ENCODE measurements at places on chromosomes 5 and 9.

DNA sequence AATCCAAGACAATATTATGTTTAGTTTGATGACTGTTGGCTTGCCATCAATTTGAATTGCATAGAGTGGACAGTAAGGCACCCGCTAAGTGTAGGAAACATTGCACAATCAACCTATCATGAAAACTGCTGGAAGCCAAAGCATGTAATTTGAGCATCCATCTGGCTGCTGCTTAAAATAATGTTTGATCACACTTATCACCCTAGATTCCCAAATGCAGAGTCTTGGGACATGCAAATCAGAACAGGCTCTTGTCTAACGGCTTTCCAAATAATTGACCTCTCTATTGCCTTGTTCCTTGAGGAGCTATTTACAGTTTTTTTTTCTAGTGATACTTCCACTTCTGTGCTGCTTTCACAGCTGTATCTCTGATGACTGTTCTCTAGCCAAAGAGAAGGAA, 342.1 kb downstream of the PRR16 start:
- DNase-seq: no peak

DNA sequence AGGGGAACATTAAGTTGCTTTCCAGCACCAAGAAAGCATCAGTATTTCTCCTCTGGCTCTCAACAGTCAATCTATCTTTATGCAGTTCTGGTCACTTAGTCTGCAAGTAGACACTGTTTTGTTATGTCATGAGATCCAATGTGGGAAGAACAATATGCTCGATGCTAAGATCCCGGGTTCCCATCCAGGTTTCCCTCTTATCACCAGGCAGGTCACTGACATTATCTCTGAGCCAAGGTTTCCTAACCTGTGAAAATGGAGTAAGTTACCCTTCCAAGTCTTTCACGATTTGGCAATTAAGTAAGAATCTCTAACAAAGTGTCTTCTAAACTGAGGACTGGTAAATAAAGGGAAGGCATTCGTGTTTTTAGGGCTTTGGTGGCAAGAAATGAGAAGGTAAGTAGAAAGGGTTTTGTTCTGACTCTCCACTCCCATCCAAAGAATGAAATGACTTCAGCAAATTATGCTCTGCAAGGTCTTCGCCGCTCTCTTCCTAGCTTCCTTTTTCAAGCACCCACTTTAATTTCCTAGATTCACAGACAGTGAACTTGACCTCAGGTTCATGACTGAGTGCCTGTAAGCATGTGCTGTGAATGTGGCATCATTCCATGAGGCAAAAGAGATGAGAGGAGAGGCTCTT, 86.4 kb downstream of the DCP2 start:
- no peak for DNase-seq

DNA sequence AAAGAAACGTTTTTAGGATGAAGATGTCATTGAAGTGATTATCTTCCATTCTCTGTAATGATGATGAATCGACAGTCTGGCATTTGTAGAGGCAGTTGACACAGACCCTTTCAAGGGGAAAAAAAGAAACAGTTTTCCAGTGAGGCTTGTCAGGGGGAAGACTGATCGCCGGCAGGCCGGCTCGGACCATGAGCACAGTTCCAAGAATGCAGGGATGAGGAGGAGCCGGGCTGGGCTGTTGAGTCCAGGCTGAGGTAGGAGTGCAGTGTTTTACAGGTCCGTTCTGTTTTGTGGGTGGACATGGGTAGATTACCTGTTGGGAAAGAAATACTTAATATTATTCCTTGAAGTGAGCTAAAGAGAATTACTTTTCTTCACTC, 194.6 kb downstream of the AOPEP start:
- DNase-seq: no peak

GRCh38 chr5:37304888-37305287, 55.7 kb upstream of the CPLANE1 start:
- DNase-seq: no peak

- no peak for DNase-seq
Measured at GRCh38 chr5:127916885-127917573, 166.5 kb upstream of the SLC12A2 start.

- DNase-seq: no peak
Measured at GRCh38 chr5:40875958-40876357, 33.3 kb upstream of the C7 start.

DNA sequence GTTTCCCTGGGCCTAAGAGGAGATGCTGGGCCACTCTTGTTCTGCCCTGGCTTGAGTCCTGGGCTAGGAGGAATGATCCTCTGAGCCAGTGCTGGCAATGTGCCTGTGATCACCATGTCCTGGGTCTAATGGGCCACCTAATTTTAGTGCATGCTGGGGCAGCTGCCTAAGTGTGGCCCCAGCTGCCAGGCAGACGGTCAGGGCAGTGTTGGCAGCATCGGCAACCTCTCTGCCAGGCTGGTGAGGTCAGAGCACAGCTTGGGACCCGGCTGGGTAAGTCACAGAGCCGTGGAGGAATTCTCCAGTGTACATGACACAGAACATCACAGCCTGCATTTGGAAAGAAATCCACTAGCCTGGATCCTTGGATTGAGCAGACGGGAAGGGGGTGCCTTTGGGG, 21.4 kb upstream of the PITX1 start:
- DNase-seq: no peak

DNA sequence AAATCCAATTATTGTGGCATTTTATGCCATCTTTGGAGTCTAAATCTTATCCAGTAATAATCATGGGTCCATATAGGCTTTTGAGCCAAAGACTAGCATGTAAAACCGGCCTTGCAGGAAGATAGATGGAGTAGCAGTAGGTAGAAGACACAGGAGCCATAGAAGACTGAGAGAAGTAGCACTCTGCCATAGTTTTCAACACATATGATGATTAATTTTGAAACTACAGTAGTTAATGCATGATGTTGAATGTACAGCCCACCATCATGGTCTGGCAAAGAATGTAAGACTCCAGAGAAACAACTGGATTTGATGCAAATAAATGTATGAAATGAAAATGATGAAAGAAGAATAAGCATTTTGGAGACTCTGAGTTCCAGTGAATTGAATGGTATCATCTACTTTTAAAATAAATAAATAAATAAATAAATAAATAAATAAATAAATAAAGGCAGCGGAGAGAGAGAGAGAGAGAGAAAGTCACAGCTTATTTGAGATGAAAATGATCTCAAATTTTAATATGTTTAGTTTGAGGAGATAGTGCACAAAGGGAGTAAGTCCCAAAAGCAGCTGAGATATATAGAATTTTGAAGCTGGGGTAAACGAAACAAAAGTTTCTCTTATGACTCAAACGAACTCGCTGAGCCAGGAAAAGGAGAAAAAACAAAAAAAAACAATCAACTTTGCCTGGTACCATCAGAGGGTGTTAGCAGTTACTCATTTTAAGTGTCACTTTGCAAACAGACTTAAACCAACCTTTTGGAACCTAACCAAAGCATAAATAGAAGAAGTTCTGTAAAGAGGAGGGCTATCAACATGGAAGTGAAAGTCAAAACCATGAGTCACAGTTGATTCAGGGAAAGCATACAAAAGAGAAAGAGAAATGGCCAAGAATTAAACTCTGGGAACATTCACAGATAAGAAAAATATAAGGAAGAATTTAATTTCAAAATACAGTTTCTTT, 388.7 kb downstream of the CETN3 start:
- DNase-seq: no peak

DNA sequence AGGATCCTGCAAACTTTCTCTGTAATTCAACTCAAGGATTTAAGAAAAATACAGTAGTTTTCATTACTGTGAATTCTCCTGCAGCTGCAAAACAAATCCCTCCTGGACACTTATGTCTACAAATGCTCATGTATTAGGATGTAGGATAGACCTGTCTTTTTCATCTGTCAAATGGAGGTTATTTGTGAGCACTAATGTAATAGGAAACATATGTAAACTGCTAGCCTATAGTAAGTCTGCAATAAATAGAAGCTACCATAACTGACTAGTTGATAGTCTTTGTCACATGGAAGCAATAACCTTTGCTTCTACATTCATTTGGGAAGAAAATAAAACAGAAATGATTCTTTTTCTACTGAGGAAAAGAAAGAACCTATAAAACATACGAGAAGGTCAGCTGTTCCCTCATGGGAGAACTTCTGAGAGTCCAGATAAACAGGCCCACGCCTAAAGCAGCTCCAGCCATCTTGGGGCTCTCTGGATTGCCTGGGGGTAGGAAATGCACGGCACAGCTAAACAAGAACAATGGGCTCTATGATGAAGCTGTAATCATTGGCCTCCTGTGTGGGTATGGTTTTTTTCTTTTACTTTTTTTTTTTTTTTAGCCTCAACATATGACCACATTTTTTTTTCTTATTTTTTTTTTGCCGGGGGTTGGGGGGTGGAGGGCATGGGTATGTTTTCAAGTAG, 6.2 kb downstream of the KCNV2 start:
- no peak for DNase-seq

- DNase-seq: no peak
Measured at GRCh38 chr5:1324719-1325190, 20.1 kb downstream of the CLPTM1L start.

DNA sequence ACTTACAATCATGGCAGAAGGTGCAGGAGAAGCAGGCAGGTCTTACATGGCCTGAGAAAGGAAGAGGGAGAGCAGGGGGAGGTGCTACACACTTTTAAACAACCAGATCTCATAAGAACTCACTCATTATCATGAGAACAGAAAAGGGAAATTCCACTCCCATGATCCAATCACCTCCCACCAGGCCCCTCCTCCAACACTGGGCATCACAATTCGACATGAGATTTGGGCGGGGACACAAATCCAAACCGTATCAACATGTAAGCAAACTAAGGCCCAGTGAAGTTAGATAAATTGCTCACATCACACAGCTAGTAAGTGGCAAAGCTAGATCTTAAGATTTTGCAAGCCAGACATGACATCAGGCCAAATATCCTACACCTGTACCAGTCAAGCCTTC, 48.3 kb upstream of the RIC1 start:
- no peak for DNase-seq

DNA sequence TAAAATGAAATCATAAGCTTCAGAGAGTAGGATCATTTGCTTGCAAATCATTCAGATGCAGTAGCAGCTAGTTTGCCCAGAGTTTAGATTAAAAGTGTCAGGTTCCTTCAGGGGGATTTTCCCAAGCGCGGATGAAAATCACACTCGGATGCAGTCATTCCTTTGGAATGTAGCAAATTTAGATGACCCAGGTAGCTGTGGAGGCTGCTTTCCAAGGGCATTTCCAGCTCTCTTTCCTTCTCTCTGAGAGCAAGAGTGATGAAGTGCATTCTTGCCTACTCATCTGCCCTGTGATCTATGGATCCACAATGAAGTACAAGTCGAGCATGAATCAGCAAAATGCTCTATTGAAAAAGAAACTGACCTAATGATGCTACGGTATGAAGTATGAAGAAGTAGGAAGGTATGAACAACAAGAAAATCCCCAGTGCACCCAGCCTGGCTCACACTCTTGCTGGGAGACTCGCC, 200.2 kb downstream of the PLK2 start:
- no peak for DNase-seq

DNA sequence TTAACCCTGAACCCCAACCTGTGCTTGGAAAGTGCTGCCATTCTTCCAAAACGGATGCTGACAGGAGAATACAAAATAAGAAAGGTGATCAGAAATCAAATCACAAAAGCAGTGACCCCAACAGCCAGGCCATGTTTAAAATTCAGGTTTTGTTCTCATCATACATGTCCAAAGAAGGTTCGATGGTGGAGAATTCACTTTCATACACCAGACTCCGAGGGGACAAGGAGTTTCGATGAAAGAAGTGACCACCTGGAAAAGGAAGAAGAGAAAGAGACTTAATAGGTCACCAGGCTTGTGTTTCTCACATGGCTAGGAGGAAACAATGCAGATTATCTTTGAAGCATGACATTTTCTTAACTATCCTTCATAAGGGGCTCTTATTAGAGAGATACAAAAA, 12.5 kb upstream of the TBC1D9B start:
- DNase-seq: no peak

DNA sequence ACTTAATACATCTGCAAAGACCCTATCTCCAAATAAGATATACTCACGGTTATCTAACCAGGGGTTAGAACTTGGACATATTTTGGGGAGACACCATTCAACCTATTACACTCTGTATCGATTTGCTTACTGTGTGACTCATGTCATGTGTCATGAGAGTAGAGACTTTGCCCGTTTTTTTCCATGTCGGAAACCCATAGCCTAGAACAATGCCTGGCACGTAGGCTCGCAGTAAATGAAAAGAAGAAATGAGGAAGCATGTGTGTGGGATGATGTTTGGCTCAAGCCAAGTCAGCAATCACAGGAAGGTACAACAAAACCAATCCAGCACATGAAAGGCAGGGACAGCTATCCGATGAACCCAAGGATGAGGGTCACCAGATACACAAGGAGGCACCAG, 94.6 kb upstream of the DNAH5 start:
- no peak for DNase-seq

DNA sequence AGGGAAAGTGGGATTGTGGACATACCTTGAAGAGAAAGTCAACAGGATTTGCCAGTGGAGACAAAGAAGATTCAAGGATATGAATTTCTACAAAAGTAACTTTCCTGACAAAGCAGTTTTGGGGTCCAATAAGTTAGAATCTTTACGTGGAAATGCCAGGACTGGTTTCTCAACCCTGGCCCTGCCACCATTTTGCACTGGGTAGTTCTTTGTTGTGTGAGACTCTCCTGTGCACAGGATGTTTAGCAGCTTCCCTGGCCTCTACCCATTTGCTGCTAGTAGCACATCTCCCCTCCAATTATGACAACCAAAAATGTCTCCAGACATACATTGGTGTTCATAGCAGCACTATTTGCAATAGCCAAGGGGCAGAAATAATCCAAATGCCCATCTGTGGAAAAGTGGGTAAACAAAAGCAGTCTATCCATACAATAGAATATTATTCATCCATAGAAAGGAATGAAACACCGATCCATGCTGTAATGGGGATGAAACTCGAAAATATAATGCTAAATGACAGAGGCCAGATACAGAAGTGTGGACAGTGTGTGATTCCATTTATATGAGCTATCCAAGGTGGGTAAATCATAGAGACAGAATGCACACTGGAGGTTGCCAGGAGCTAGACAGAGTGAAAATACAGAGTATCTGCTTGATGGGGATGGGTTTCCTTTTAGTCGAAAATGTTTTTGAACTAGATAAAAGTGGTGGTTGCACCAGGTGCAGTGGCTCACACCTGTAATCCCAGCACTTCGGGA, 91.4 kb downstream of the NSUN2 start:
- no peak for DNase-seq

- no peak for DNase-seq
Measured at GRCh38 chr5:17995997-17996396, 361.7 kb downstream of the TAF11L14 start.

GRCh38 chr5:10439692-10440091, 2.0 kb upstream of the ROPN1L start:
- no peak for DNase-seq

- DNase-seq: no peak
Measured at GRCh38 chr5:128572930-128573319, 34.9 kb upstream of the FBN2 start.

GRCh38 chr9:137784641-137785513, 92.7 kb upstream of the CACNA1B start:
- DNase-seq: no peak

All from HEK293T (cell line).